ENCODE measurements at places on chromosomes 1 and 21. TPM values are rescaled to one million over a fixed set of nuclear protein-coding genes. Genes with fewer than 3 reads are reported as not detected.

- H3K4me3 ChIP-seq = no peak overlapping the region
- H3K36me3 ChIP-seq = no peaks in the 10 kb centered on the region
- peaks cover 2% of the 10 kb centered on the region for H3K27me3 ChIP-seq
- H3K4me1 ChIP-seq = peaks cover 16% of the 10 kb centered on the region
- no peak for DNase-seq
Observed at GRCh38 chr1:154773551-154773950, 96.5 kb downstream of the KCNN3 start.

DNA sequence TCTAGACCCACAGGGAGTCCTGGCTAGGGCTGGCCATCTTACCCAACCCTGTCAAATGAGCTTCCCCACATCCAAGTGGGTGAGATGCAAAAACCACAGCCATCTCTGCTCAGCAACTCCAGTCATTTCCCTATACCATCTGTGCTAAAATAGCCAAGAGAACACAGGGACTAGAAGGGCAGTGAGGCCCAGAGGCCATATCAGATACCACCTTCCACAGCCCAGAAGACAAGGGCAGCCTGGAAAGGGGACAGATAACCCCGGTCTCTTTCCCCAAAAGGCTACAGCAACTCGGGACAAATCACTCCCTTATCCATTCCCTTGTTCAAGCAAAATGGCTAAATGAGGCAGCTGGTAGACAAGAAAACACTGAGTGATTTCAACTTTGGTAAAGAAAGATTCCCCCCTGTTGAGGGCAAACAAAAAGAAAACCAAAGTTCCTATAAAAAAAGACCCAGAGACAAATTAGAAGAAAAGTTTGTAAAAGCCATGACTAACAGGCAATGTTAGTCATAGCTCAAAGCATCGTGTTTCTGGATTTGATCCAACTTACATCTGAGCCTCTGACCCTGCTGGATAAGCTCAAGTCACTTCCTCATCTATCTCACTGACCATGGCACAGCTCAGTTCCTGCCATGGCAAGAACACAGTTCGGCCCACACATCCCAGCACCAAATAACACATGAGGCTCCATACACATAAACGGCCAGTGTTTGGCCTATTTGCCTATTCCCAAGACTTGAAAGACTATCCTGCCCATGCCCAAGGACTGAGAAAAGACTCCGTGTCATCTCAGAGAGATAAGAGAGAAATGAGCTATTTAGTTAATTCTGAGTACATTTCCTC lies 3.1 kb downstream of the LAMB3 start:
- peak overlapping the region; percentile 69 for H3K27ac ChIP-seq
- H3K4me3 ChIP-seq = no peak overlapping the region

GRCh38 chr21:46304955-46305354 lies 18.7 kb downstream of the C21orf58 start:
- peak; percentile 20 for DNase-seq
- no peaks in the 10 kb centered on the region for H3K27me3 ChIP-seq
- H3K4me1 ChIP-seq = no peaks in the 10 kb centered on the region
- peaks cover 22% of the 10 kb centered on the region for H3K36me3 ChIP-seq
- no peak overlapping the region for H3K27ac ChIP-seq

GRCh38 chr1:183198463-183198862 lies 12.4 kb downstream of the LAMC2 start:
- H3K27me3 ChIP-seq = peaks cover 22% of the 10 kb centered on the region
- H3K4me3 ChIP-seq = no peak overlapping the region
- no peaks in the 10 kb centered on the region for H3K36me3 ChIP-seq
- H3K27ac ChIP-seq = no peak overlapping the region
- H3K4me1 ChIP-seq = peaks cover 11% of the 10 kb centered on the region

DNA sequence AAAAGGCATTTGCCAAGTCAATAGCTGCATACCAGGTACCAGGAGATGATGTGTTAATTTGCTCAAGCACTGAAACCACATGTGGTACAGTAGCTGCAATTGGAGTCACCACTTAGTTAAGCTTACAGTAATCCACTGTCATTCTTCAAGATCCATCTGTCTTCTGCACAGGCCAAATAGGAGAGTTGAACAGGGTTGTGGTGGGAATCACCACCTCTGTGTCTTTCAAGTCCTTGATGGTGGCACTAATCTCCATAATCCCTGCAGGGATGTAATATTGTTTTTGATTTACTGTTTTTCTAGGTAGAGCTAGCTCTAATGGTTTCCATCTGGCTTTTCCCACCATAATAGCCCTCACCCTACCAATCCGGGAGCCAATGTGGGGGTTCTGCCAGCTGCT lies 91.9 kb downstream of the FCRL5 start:
- peaks cover 7% of the 10 kb centered on the region for H3K27me3 ChIP-seq
- no peak for DNase-seq
- no peak overlapping the region for H3K4me3 ChIP-seq
- H3K36me3 ChIP-seq = no peaks in the 10 kb centered on the region
- no peaks in the 10 kb centered on the region for H3K4me1 ChIP-seq

GRCh38 chr1:211892577-211892976 lies 62.0 kb upstream of the LPGAT1 start:
- no peak overlapping the region for H3K27ac ChIP-seq
- H3K36me3 ChIP-seq = peaks cover 3% of the 10 kb centered on the region
- no peak for DNase-seq
- H3K4me1 ChIP-seq = peaks cover 6% of the 10 kb centered on the region

DNA sequence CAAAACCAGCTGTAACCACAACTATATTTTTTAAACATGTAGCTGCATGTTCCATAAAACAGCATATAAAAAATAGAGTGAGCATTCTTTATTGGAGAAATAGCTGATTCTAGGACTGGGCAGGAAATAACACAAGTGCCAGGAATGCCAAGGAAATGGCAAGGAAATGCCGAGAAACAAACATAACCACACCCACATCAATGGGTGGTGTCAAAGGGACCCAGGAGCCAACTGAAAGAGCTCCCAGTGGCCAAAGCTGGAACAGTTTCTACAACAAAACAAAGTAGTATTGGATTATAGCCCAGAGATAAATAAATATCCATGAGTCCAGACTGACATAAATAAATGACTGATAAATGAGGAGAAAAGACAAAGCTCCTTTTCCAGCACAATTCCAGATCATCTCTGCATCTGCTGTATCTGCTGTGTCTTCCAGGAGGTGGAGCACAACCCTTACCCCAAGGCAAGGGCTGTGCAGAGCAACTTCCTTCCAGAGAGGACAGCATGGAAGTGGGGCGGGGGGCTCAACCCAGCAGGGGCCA lies 28.1 kb downstream of the ADARB1 start:
- H3K36me3 ChIP-seq = no peaks in the 10 kb centered on the region
- H3K27me3 ChIP-seq = no peaks in the 10 kb centered on the region
- H3K27ac ChIP-seq = no peak overlapping the region
- peaks cover 48% of the 10 kb centered on the region for H3K4me1 ChIP-seq

DNA sequence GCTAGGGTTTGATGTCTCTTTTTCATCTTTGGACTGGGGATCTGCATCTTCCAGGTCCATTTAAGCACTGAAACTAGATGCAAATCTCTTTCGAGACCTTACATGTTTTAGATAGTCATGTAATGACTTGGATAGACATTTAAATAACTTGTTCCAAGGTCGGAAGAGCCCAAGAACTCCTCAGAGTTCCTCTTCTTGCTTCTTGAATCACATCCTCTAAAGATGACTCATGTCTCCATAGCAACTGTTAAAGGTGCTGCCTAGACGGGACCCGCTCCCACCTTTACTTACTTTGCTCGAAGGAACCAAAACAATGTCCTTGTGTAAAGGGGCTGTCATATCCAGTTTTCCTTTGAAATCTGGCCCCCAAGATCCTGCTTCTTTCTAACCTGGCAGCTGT lies 130.0 kb downstream of the EDEM3 start:
- DNase-seq = no peak
- H3K27me3 ChIP-seq = peaks cover 2% of the 10 kb centered on the region
- H3K4me1 ChIP-seq = no peaks in the 10 kb centered on the region
- no peak overlapping the region for H3K27ac ChIP-seq
- no peak overlapping the region for H3K4me3 ChIP-seq

GRCh38 chr1:157682710-157683437 lies 17.7 kb downstream of the FCRL3 start:
- no peak overlapping the region for H3K4me3 ChIP-seq
- DNase-seq = no peak
- H3K4me1 ChIP-seq = no peaks in the 10 kb centered on the region
- no peak overlapping the region for H3K27ac ChIP-seq

DNA sequence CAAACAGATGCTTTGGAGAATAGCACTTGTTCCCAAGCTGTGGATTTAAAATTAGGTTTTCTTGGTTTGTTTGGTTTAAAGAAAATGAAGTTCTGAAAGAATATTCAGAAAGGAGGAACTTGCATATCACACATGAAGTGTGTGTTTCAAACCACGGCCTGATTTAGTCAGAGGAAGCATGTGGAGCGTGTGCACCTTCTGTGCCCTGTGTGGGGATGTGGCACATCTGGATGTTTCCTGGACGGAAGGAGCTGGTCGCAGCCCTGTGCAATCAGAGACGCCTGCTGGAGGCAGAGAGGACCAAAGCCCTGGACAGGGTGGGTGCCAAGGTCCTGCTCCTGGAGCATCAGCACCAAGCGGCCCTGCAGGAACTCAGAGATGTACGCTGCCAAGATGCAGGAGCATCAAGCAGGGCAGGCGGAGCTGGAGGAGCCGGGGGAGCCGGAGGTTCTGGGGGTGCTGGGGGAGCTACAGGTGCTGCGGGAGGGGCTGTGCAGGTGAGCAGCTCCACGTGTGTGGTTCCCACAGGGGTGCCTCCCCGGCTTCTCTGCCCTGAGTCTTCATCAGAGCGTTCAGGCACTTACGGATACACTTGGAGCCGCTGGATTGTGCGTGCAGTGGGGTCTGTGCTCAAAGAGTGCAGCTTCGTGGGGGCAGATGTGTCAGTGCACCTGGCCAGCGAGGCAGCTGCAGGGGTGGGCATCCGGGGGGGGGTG lies 45.7 kb downstream of the PCNT start:
- no peaks in the 10 kb centered on the region for H3K27me3 ChIP-seq
- no peak for DNase-seq
- peaks cover 22% of the 10 kb centered on the region for H3K4me1 ChIP-seq
- H3K4me3 ChIP-seq = no peak overlapping the region
- no peak overlapping the region for H3K27ac ChIP-seq

- H3K4me3 ChIP-seq = no peak overlapping the region
- no peak for DNase-seq
- H3K4me1 ChIP-seq = no peaks in the 10 kb centered on the region
- H3K36me3 ChIP-seq = no peaks in the 10 kb centered on the region
- no peaks in the 10 kb centered on the region for H3K27me3 ChIP-seq
Observed at GRCh38 chr1:217052196-217052595, 329.0 kb upstream of the ESRRG start.

The C8B gene
- total RNA-seq = not detected

The MTARC1 gene
- not detected for total RNA-seq

The NEGR1 gene
- total RNA-seq = not detected

The ALX3 gene
- not detected for total RNA-seq

Data from activated CD4-positive, alpha-beta memory T cell treated with anti-CD3 and anti-CD28 coated beads for 36 hours (primary cell).